ENCODE measurements at places on chromosomes 2 and 18.

GRCh38 chr2:100272841-100273329 lies 49.4 kb downstream of the LONRF2 start:
- peak; percentile 65 for DNase-seq

GRCh38 chr2:128440666-128441340 lies 122.1 kb upstream of the HS6ST1 start:
- DNase-seq, result peak; percentile 60

GRCh38 chr2:164600763-164601162 lies 20.5 kb downstream of the GRB14 start:
- no peak for DNase-seq

DNA sequence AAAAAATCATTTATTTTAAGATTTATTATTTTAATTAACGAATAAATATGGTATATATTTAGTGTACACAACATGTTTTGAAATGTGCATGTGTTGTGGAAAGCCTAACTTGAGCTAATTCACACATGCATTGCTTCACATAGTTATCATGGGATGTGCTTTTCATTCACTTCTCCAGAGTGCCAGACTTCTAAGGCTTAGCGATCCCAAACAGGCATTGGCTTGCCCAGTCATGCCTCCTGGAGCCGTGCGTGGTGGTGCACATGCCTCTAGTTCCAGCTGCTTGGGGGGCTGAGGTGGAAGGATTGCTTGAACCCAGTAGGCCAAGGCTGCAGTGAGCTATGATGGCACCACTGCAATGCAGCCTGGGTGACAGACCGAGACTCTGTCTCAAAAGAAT lies 40.5 kb downstream of the ARHGEF4 start:
- peak; percentile 11 for DNase-seq

- DNase-seq, result no peak
Observed at GRCh38 chr2:127388423-127389164, 819 bp upstream of the MAP3K2 start.

GRCh38 chr2:152594022-152594766 lies 123.1 kb downstream of the PRPF40A start:
- DNase-seq, result no peak

DNA sequence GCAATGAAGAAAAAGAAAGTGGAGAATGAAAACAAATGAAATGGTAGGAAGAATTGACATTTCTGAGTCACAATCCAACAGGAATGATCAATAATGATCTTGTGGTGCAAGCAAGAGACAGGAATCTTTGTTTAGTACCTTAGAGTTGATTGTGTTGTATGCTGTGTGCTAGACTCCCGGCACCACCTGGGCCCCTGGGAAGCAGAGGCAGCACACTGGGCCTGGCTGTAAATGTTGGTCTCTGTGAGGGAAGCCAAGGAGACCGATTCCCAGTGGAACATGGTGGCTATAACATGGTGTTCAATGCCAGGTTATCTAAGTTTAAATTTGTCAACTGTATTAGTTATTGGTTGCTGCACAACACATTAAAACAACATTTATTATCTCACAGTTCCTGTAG lies 9.8 kb upstream of the CWC22 start:
- DNase-seq, result no peak

DNA sequence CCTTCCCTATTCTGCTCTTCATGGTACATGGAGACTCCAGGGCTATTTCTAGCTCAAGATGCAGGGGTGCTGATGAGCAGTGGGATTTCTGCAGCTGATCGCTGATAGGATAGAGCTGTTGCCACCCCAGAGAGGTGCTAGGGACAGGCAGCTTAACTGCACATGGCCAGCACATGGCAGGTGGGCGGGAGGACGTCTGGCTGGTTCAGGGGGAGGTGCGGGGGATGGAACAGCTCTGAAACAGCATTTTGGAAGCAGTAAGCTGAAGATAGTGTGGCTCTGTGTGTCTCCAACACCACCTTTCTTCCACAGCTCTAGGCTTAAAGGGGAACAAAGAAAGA lies 151.9 kb upstream of the PELI1 start:
- no peak for DNase-seq

DNA sequence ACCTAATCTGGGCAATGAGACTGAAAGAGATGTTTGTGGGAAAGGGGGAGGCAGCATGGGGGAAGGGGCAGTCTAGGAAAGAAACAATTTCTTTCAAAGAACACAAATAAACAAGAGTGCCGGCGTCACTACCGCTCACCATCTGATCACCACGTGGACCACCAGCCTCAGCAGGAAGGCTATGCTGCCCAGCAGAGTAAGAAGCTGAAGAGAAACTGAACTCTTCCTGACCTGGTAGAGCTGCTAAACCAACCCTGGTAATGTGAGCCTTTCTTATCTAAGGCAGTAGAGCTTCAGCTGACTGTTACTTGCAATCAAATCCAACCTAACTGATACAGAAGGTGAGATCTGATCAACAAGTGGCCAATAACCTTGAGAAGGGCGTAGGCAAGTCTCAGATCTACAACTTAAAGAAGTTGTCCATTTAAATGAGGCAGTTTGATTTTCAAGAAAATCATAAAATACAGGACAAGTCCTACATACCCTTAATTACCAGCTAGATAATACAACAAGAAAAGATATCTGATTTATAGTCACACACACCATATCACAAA lies 44.2 kb upstream of the SPTBN1 start:
- DNase-seq, result no peak

- no peak for DNase-seq
Observed at GRCh38 chr2:191109888-191110287, 40.9 kb downstream of the STAT4 start.

- no peak for DNase-seq
Observed at GRCh38 chr2:119283873-119284331, 60.3 kb downstream of the STEAP3 start.

- DNase-seq, result no peak
Observed at GRCh38 chr2:181516992-181517391, 59.8 kb downstream of the ITGA4 start.

DNA sequence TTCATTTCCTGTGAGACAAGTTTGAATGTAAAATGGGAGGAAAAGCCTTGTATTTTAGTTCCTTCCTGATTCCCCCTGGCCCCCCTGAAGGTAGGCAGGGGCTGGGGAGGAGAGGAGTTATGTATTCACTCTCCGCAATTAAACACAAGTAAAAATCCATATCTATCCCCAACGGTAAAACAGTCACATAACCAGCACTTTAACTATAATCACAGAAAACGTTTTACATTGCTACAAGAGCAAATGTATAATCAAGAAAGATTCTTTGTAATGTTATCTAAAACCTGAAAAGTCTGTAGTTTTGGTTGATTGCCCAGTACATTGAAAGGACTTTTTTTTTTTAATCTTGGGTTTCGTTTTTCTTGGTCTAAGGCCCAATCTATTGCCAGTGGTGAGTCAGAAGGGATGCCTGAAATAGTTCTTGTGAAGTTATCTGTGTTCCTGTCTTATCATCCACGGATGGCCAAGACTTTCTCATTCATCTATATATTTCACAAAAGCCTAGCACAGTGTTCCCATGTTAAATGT lies 34.5 kb upstream of the CCNYL1 start:
- no peak for DNase-seq

- no peak for DNase-seq
Observed at GRCh38 chr18:35291166-35291565, 1.1 kb upstream of the ZSCAN30 start.

DNA sequence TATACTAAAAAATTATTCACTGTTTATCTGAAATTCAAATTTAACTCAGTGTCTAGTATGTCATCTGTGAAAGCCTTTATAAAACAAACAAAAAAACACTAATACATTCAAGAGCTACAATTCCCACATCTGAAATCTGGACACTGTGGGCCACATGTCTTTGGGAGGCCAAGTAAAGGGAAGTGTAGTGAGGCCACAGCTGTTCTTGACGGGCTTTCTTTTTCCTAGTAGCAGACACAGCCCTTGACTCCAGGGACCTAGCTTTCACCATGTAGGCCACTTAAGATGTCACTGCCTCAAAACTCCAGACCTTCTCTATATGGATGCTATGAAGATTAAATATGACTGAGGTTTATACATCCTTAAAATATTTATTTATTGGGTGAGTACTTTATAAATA lies 91.1 kb downstream of the RBMS1 start:
- DNase-seq, result no peak

- no peak for DNase-seq
Observed at GRCh38 chr18:13191779-13192178, 26.8 kb upstream of the LDLRAD4 start.

- DNase-seq, result no peak
Observed at GRCh38 chr2:32231959-32232358, 32.7 kb downstream of the NLRC4 start.

DNA sequence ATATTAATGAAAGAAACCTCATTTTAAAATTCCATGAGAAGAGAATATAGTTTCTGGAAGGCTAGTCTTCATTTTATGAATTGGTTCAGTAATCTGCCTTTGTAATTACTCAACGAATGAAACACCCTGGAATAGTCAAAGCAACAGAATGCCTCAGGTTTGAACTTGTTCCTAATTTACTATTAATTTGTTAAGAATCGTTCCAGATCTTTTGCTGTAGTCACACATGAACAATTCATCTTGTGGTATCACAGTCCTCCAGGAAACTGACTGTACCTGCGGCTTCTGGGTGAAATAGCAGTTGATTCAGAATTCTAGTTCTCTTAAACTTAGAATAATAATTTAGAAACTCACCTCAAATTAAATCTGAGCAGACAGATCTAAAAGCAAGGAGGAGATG lies 282.7 kb upstream of the MAP2 start:
- DNase-seq, result no peak

DNA sequence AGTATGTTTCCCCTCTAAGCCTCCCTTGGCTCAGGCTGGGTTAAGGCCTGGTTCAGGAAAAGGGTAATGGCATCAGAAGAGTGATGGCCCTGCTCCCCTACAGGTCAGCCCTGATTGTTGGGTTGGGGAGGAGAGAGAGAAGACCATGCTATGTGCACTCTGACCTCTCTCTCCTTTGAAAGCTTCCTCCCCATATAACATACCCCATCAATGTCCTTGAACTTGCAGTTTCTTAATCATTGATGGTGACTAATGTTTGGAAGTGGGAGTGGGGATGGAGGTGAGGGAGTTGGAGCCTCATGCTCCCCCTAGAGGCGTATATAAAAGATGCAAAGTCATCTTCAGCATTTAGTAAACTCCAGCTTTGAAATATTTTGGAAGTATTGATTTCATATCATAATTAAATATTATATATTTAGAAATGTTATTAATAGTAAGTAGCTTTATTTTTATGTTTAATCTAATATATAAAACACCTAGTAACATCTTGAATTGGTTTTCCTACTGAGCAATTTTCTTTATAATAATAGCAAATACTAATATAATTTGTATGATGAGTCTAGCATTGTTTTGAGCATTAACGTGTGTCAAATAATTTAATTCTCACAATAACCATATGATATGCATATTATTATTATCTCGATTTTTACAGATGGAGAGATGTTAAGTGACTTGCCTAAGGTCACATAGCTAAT lies 8.8 kb downstream of the PLCL1 start:
- DNase-seq, result no peak

DNA sequence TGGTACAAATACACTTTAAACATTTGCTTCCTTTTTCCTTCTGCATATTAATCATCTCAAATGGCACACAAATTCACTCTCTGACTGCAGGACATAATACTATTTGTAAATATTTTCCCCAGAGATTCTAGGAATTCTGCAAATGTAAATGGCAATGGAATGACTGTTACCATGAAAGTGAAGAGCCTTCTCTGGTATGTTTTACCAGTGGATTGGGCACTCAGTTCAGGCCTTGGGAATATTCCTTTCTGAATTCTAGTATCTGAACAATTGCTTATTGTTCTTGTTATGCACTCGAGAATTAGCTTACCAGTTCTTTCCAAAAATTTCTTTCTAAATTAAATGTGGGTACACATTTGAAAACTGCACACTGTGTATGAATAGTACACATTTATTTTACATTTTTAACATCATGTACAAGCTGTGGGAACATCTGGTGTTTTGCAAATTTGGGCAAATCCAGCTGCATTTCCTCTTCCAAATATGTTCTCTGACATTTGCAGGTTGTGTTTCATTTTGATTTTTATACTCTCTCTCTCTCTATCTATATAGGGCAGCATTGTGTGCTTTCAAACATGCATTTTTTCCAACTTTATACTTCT lies 289.1 kb downstream of the NBAS start:
- DNase-seq, result no peak

DNA sequence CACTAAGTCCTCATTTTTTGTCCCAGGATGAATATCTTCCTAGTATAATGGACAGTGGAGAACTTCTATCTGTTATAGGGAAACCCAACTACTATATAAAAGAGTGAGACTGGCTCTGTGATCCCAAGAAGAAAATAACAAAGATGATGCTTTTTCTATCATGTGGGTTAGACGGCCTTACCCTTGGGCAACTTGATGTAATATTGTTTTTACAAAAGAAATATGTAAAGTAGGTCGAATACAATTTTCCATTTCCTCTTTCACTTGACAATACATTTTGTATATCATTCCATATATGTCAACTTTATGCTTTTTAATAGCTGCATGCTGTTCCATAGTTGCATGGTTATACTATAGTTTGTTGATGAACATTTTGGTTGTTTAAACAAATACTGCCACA lies 87.5 kb upstream of the SESTD1 start:
- no peak for DNase-seq

- DNase-seq, result no peak
Observed at GRCh38 chr2:70233926-70234325, 14.5 kb downstream of the TIA1 start.

DNA sequence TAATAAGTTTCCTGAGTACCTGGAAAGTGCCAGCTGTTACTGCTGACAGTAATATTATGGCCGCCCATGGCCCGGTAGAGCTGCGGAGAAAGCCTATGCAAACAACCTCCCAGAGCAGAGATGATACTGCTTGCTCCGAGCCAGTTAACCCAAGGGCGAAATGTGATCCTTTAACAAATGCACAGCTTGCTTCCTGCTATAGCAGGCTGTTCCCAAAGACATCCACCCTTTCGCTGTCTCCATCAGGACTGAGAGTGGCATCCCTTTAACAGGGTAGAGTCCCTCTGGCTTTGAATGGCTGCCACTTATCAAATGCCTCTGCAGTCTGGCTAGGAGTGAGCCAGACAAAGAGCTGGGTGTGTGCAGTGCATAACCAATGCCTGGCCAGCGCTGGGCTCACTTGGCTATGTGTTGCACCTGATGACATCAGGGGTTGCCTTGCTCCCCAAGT lies 69.7 kb upstream of the DAPL1 start:
- DNase-seq, result no peak

- DNase-seq, result no peak
Observed at GRCh38 chr2:39150890-39151497, 30.1 kb upstream of the SOS1 start.

GRCh38 chr2:177244244-177244771 lies 20.2 kb downstream of the NFE2L2 start:
- no peak for DNase-seq
